NCI-H2107 (cell line): ENCODE measurements at places on chromosomes 1 and 21.

DNA sequence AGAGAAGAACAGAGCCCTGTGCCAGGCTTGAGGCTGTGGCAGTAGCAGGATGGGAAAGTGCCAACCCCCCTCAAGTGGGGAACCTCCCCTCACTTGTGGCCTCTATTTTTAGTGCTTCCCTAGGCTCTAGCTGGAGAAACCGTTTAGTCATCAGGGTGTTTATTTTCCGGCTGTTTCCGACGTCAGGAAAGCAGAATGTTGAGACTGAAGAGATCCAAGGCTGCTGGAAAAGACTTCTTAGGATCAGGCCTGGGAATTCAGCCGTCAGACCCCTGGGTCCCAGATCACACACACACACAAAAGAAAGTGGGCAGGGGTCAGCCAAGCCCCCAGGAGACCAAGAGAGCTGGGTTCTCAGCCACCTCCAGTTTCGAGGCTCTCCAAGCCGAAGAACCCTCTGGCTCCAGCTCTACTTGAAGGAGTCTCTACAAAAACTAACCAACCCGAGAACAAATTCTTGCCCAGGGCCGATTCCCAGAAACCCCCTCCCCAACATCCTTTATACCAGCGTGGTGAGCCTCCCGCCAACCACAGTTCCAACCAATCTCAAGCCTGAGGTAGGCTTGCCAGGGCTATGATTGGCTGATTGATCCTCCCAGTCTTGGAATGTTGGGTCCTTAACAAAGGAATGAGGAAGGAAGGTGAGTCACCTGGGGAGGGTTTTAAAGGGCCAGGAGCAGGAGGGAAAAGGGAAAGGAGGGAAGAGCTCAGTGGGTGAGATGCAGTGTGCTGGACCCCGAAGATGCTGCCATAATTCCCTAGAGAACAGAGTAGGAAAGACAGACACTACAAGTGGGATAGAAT, 2.5 kb upstream of the MEF2D start:
- DNase-seq, result no peak

GRCh38 chr1:116804736-116805135, 50.5 kb downstream of the CD2 start:
- no peak for DNase-seq

DNA sequence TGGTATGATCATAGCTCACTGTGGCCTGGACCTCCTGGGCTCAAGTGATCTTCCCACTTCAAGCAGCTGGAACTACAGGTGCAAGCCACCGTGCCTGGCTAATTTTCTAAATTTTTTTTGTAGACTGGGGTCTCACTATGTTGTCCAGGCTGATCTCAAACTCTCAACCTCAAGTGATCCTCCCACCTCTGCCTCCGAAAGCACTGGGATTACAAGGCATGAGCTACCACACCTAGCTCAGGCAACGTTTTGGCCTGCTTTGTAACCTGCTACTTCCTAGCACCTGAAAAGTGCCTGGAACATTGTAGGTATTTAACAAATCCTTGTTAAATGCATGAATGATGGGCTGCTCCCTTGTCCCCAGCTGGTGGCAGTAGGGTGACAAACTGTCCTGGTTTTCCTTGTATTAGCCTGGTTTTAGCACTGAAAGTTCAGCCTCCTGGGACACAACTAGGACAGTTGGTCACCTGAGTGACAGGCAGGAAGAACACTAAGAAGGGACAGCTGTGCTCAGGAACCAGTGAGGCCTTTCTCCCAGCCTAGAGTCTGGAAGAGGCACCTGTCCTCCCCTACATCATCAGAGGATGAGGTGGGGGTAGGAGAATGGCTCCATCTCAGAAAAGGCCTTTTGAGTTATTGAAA, 88.5 kb upstream of the CD34 start:
- DNase-seq, result no peak

- no peak for DNase-seq
Measured at GRCh38 chr1:93475681-93476080, 27.8 kb downstream of the FNBP1L start.

DNA sequence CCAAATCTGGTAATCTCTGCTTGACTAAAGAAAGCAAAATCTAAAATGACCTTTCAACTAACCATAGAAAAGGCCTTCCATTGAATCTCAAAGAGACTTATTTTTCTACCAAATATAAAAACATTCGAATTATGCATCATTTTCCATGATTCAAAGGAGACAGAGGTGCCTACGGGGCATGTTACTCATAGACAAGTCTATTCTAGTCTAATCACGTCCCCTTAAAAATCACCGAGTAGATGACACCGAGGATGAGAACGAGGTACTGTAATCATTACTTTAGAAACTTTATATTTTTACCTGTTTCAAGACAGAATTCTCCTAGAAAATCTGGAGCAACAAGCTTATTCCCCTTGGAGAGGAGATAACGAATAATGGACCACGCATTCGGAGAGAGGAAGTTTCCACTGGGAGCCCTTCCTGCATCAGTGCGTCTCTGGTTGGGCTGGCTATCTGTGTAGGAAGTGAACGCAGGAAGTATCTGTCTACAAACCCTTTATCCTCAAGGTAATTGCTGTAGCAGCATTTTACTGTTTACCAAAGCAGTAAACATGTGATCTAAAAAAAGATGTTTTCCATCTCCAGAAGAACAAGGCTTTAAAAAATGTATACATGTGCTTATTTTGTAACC, 9.5 kb downstream of the ERG start:
- DNase-seq, result no peak

DNA sequence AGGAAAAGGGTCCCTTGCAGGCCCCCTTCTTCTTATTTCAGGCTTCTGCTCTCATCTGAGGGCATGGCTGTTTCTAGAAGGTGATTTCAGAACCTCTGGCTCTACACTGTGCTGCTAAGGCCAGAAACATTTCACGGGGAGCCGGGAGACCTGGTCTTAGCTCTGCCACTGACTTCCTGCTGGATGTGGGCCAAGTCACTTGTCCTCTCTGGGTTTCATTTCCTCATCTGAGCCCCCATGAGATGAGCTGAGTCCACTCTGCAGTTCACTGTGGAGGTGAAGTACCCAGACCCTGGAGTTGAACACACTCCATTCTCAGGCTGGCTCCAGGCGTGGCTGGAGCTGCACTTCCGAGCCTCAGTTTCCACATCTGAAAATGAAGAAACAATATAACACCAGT, 2.1 kb downstream of the PADI1 start:
- DNase-seq, result no peak

GRCh38 chr1:193185901-193186731, at the start of gene B3GALT2:
Gene B3GALT2 (minus strand): TSS chr1:193186613. CDS start chr1:193181562, 5,051 bp downstream.
- peak; percentile 10 for DNase-seq
